ENCODE measurements at places on chromosomes 5 and 9.

DNA sequence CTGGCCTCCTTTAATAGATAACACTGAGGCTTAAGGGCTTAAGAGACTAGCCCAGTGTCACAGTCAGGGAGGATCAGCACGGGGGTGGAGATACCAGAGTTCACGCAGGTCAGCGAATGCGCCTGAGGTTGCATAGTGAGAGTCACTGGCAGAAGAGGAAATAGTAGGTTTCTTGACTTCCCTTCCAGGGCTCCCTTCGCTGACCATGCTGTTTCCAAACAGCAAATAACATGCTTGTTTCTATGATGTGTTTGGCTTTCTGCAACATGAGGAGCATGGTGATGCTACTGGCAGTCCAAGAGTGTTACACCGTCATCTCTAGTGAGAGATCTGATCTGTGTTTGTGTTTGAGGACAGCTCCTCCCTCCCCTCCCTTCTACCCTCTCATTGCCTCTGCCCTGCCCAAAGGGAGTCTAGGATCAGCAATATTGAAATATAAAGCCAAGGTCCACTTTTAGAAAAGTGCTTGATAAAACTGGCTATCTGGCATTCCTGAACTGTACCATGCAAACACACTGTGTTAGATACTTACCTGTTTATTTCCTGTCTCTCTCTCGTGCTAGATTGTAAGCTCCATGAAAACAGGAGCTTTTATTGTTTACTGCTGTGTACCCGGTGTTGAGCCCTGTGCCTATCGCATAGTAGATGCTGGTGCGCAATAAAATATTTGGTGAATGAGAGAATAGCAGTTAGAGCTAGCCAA, 12.3 kb downstream of the TLE4 start:
- no peak for DNase-seq

- DNase-seq: no peak
Measured at GRCh38 chr9:4170231-4170630, 129.6 kb downstream of the GLIS3 start.

DNA sequence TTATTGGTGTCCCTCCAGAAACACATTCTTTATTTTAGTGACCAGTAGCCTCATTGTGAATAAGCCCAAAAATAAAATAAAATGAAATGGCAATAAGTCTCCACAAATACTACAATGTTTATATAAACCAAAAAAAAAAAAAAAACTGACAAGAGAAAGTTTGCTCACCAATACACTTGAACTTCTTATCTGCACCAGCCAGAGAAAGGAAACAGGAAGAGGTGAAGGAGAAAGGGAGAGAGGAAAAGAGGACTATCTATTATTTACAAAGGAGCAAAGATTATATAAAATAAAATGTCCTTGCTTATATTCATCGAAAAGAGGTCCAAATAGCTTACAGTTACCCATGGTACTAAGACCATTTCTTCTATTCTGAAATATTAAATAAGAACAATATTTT, 176.4 kb upstream of the CCNG1 start:
- DNase-seq: no peak

DNA sequence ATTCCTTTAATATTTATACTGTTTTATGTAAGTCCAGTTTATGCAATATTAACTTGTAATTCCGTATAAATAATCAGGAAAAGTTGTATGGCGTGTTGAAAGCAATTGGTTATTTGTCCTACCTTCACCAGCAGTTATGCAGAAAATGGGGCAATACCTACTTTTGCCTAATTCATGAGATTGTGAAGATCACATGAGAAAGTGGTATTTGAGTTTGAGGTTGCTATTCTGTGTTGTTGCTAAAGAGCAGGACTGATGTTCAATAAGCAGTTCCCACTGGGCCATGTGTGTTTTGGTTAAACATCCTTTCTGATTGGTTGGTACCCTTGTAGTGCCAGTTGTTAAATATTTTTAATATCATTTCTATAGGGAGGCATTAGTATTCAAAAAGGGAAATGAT, 3.2 kb downstream of the TGFBR1 start:
- DNase-seq: no peak

DNA sequence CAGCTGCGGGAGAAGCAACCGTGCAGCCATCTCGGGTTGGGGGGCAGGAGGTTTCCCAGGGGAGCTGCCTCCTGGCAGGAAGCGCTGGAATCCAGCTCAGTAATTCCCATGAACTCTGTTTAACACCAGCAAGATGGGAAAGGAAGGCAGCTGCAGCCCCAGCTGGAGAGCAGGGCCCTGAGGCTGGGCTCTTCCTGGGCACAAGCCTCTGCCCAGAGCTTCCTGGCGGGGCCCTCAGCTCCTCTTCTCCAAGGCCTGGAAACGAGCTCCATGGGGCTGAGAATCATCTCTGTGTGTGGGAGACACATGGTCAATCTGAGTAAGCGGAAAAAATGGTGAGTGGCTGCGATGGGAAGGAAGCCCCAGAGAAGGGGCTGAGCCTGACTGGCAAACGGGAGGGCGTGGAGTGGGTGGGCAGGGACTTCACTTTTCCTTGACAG, 6.3 kb downstream of the MRPL36 start:
- DNase-seq: no peak

DNA sequence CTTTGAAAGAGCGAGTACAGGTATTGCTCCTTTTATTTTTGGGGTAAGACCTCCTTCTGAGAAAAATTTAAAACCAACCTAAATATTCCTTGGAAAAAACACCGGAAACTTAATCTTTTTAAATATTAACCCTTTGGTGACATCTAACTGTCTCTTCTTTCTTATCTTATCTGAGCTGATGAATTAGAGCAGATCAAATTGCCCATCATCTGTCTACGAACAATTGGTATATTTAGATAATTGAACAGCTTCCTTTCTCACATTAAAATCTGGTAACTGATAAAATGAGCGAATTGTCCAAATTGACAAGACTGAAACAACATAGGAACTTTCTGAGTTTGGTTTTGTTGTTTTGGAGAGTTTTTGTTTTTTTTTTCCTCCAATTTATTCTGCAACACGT, 2.0 kb downstream of the ISL1 start:
- no peak for DNase-seq

DNA sequence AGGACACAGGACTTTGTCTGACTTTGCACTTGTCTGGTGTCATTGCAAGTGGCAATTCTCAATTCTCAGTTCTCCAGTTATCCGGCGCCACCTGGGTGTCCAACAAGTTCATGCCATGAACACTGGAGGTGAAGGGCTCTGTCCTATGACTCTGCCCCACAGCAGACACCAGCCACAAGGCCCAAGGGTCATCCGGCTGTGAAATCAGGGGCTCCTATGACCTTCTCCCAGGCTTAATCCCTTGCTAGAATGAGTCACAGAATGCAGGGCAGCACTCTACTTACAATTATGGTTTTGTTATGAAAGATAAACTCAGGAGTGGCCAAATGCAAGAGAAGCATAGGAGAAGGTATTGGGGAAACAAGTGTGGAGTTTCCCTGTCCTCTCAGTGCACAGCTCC, 392.0 kb downstream of the GADD45G start:
- peak; percentile 18 for DNase-seq

- no peak for DNase-seq
Measured at GRCh38 chr9:19464764-19465585, 56.2 kb downstream of the ACER2 start.

GRCh38 chr5:124677374-124678351, 68.8 kb downstream of the ZNF608 start:
- DNase-seq: no peak

DNA sequence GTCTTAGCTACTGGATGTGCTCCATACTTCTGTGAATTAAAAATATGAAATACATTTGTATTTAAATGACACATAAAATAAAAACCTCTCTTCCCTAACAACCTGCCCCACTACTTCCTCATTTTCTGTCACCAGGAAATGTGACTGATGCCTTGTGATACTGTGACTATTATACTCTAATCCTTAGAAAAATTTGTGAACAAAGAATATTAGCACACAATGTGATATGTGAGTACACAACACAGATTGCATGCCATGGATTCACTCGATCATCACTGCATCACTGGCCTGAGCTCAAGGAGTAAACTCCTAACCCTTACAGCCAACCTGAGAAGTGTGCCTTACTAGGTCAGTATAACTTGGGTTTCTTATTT, 281.0 kb downstream of the EFNA5 start:
- no peak for DNase-seq

GRCh38 chr5:32645246-32645645, 59.9 kb downstream of the SUB1 start:
- DNase-seq: no peak

- DNase-seq: no peak
Measured at GRCh38 chr5:35919191-35919590, 19.2 kb downstream of the CAPSL start.

DNA sequence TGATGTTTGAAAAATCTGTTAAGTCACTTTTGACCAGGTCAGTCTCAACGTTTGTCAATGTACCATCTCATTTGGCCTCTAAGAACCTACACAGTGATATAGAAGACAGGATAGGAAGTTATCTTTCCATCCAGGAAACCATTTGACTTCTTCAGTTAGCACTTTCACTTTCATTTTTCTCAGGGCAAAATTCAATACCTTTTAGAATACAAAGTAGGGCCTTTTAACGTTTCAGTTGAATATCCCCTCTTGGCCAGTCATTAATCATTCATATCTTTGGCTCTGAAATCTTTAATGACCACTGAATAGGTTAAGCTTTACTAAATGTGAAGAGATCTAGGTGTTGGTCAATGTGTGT, 101.1 kb upstream of the GNAQ start:
- DNase-seq: no peak

GRCh38 chr9:116058421-116058820, 95.2 kb upstream of the PAPPA start:
- DNase-seq: no peak

GRCh38 chr5:122173474-122174415, 44.4 kb downstream of the ZNF474 start:
- no peak for DNase-seq

GRCh38 chr9:90020276-90020871, 415.6 kb downstream of the GADD45G start:
- DNase-seq: no peak

DNA sequence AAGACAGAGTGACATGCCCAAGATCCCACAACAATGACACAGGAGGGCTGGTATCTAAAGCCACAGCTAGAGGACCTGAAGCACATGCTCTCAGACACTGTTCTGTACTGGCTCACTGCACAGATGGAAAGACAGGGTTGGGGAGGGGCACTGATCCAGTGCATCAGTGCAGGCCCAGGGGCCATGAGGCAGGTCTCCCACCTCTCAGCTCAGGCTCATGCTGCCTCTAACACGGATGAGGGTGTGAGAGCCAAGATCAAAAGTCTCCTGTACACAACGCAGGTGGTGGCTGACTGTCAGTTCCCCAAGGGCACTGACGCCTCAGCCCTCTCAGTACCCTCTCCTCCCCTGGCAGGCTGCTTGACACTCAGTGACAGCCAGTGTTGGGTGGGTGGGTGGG, 10.9 kb downstream of the RAPGEF1 start:
- DNase-seq: no peak

- DNase-seq: no peak
Measured at GRCh38 chr9:72327631-72328030, 37.4 kb downstream of the ZFAND5 start.

GRCh38 chr9:114283551-114284111, 39.3 kb upstream of the ORM1 start:
- DNase-seq: no peak

DNA sequence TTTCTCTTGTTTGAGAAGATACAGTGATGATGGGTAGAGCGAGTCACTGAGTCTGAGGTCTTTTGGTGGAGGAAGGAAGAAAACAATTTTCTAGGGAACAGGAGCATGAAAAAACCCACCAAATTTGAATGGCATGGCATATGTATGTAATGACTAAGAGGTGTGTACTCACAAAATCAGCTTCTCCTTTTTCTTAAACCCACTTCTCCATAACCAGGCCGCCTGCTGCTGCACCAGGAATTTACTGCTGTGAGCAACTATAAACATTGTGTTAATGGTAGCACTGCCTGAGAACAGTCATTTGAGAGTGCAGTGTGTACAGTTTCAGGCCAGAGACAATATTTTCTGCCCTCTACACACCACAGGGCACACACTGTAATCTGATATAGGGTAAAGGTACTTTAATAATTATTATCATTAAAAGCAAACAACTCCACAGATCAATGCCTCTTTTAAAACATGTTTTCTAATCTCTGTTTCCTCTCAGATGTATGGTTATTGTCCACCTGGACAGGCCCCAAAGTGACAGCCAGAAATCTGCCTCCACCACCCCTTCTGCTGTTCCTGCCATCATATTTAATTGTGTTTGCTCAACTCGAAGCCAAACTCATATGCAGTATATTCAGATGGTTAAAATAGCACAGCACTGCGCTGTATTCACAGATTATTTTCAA, 241.6 kb downstream of the KIAA0825 start:
- no peak for DNase-seq

DNA sequence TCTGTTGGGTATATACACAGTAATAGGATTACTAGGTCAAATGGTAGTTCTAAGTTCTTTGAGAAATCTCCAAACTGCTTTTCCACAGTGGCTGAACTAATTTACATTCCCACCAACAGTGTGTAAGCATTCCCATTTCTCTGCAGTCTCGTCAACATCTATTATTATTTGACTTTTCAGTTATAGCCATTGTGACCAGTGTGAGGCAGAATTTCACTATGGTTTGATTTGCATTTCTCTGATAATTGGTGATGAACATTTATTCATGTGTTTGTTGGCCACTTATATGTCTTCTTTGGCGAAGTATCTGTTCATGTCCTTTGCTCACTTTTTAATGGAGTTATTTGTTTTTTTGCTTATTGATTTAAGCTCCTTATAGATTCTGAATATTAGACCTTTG, 596.2 kb upstream of the DAB2 start:
- DNase-seq: no peak

DNA sequence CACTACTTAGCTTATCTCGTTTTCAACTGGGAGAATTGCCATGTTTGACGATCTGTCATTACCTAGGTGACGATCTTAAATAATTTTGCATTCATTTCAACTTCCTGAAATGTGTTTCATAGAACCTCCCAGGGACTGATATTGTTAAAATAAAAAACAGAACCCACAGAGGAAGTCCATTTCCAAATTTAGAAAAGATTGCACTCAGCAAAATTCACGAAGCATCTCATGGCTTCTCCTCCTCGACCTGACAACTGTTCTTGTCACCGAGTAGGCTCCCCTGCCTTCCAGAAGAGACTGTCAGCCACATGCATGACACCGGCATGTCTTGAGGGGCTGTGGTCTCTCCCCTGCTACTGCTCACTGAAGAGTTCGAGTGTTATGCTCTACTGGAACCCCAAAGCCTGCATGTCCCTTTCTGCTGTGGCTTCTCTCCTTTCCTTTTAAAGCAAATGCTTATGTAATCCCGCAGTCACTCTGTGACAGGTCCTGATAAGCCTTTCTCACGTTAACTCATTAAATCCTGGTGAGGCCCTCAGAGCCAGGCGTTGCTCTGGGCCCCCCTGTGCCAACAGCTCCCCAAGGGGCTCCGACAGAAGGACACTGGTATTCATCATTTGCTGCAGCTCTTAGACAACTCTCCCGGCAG, 26.8 kb upstream of the ANKRD33B start:
- no peak for DNase-seq

GRCh38 chr9:6917162-6917561, 159.4 kb downstream of the KDM4C start:
- DNase-seq: no peak

GRCh38 chr5:93072831-93073459, 508.1 kb downstream of the NR2F1-AS1 start:
- DNase-seq: no peak

GRCh38 chr5:81530919-81531318, 137.0 kb upstream of the ACOT12 start:
- DNase-seq: no peak

Measured in NK-92 treated with Interleukin-12 subunit alpha and Interleukin-12 subunit beta, amount 100 ng/mL, for 24 hours (cell line).